Esophagus squamous epithelium (tissue), 5 donors: ENCODE measurements at places on chromosomes 11 and 22. TPM values are rescaled to one million over a fixed set of nuclear protein-coding genes. Genes with fewer than 3 reads are reported as not detected.

The RRM1 gene
- total RNA-seq = 22.3 TPM

The ACAD8 gene
- 15.1 TPM for total RNA-seq

The MMP10 gene
- not detected for total RNA-seq

The PTDSS2 gene
- total RNA-seq = 25.5 TPM

The MUC6 gene
- total RNA-seq = not detected

The OR51I1 gene
- not detected for total RNA-seq

The TLCD5 gene
- 0.23 TPM for total RNA-seq

The OSBPL5 gene
- total RNA-seq = 11.9 TPM

The MUC5AC gene
- not detected for total RNA-seq

The NAV2 gene
- total RNA-seq = 4.9 TPM

The F2 gene
- total RNA-seq = 0.19 TPM

The NAALAD2 gene
- total RNA-seq = not detected

The HEPHL1 gene
- 103 TPM for total RNA-seq

The CASP12 gene
- total RNA-seq = not detected

The SLC17A6 gene
- not detected for total RNA-seq

The IFTAP gene
- total RNA-seq = 20.9 TPM

The KRTAP5-8 gene
- total RNA-seq = not detected

The GGTLC2 gene
- total RNA-seq = not detected

The WNT11 gene
- 0.27 TPM for total RNA-seq

The CABP2 gene
- total RNA-seq = not detected

The CYB561A3 gene
- total RNA-seq = 23.9 TPM

The KLHL35 gene
- not detected for total RNA-seq

The RNH1 gene
- total RNA-seq = 206 TPM

The CARNS1 gene
- 0.38 TPM for total RNA-seq

The BLID gene
- not detected for total RNA-seq

The SULT4A1 gene
- total RNA-seq = not detected

The BAIAP2L2 gene
- 4.8 TPM for total RNA-seq

The TRIM22 gene
- 19.0 TPM for total RNA-seq

The TEX12 gene
- total RNA-seq = not detected

The PSMA1 gene
- total RNA-seq = 72.0 TPM

The UCP2 gene
- 5.3 TPM for total RNA-seq

The ZNF280B gene
- total RNA-seq = 0.08 TPM
